Vagina (tissue), 2 donors: ENCODE measurements at places on chromosomes 11 and 22. TPM values are rescaled to one million over a fixed set of nuclear protein-coding genes. Genes with fewer than 3 reads are reported as not detected.

DNA sequence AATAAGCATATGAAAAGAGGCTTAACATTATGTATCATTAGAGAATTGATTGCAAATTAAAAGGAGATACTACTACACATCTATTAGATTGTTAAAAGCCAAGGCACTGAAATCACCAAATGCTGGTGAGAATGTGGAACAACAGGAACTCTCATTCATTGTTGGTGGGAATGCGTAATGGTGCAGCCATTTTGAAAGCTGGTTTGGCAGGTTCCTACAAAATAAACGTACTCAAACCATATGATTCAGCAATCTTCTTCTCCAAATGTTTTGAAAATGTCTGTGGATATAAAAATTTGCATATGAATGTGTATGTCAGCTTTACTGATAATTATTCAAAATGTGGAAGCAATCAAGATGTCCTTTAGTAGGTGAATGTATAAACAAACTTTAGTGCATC, 176.4 kb upstream of the PLET1 start:
- no peak overlapping the region for H3K27ac ChIP-seq
- H3K36me3 ChIP-seq: no peaks in the 10 kb centered on the region
- H3K4me3 ChIP-seq: no peak overlapping the region
- no peaks in the 10 kb centered on the region for H3K27me3 ChIP-seq
- no peaks in the 10 kb centered on the region for H3K4me1 ChIP-seq
- DNase-seq: no peak

Gene CFAP68
- 22.6 TPM for total RNA-seq

Gene DEUP1
- not detected for total RNA-seq

- H3K4me3 ChIP-seq: no peak overlapping the region
- no peak overlapping the region for H3K27ac ChIP-seq
- peaks cover 25% of the 10 kb centered on the region for H3K4me1 ChIP-seq
- H3K27me3 ChIP-seq: no peaks in the 10 kb centered on the region
Measured at GRCh38 chr22:20024225-20024624, 3.3 kb downstream of the TANGO2 start.

DNA sequence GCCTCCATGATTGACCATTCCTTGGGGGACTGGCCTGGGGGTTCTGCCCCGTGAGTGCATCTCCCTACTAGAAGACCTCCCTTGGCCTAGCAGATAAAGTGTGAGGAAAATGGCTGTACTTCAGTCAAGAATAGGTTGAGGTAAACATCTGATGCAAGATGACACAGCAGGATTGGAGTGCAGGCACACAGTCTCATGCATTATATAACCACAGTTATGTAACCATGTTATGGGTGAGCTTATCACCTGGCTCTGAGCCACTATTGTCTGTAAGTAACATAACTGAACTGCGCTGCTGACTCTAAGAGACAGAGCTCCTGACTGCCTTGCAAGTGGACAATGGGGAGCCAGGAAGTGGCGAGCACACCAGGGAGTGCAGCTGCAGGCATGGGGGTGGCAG, 378.7 kb upstream of the ANO5 start:
- H3K27ac ChIP-seq: no peak overlapping the region
- no peaks in the 10 kb centered on the region for H3K36me3 ChIP-seq
- no peaks in the 10 kb centered on the region for H3K27me3 ChIP-seq
- no peak overlapping the region for H3K4me3 ChIP-seq
- H3K4me1 ChIP-seq: no peaks in the 10 kb centered on the region
- DNase-seq: no peak

GRCh38 chr22:31575190-31575589, 78.9 kb downstream of the SFI1 start:
- no peaks in the 10 kb centered on the region for H3K27me3 ChIP-seq
- H3K4me1 ChIP-seq: no peaks in the 10 kb centered on the region
- H3K36me3 ChIP-seq: no peaks in the 10 kb centered on the region
- H3K4me3 ChIP-seq: no peak overlapping the region

GRCh38 chr11:78654071-78654470, 79.4 kb upstream of the NARS2 start:
- no peaks in the 10 kb centered on the region for H3K36me3 ChIP-seq
- no peak overlapping the region for H3K4me3 ChIP-seq
- H3K4me1 ChIP-seq: no peaks in the 10 kb centered on the region
- no peaks in the 10 kb centered on the region for H3K27me3 ChIP-seq
- DNase-seq: peak; percentile 32

- peaks cover 10% of the 10 kb centered on the region for H3K27me3 ChIP-seq
- H3K4me3 ChIP-seq: no peak overlapping the region
- no peak for DNase-seq
- no peaks in the 10 kb centered on the region for H3K36me3 ChIP-seq
Measured at GRCh38 chr11:69774354-69775162, 583 bp downstream of the FGF4 start.

Gene SLN
- total RNA-seq: not detected

- H3K27me3 ChIP-seq: no peaks in the 10 kb centered on the region
- H3K4me3 ChIP-seq: no peak overlapping the region
- H3K36me3 ChIP-seq: no peaks in the 10 kb centered on the region
- no peak overlapping the region for H3K27ac ChIP-seq
Measured at GRCh38 chr11:36460220-36460619, 49.9 kb downstream of the TRAF6 start.

DNA sequence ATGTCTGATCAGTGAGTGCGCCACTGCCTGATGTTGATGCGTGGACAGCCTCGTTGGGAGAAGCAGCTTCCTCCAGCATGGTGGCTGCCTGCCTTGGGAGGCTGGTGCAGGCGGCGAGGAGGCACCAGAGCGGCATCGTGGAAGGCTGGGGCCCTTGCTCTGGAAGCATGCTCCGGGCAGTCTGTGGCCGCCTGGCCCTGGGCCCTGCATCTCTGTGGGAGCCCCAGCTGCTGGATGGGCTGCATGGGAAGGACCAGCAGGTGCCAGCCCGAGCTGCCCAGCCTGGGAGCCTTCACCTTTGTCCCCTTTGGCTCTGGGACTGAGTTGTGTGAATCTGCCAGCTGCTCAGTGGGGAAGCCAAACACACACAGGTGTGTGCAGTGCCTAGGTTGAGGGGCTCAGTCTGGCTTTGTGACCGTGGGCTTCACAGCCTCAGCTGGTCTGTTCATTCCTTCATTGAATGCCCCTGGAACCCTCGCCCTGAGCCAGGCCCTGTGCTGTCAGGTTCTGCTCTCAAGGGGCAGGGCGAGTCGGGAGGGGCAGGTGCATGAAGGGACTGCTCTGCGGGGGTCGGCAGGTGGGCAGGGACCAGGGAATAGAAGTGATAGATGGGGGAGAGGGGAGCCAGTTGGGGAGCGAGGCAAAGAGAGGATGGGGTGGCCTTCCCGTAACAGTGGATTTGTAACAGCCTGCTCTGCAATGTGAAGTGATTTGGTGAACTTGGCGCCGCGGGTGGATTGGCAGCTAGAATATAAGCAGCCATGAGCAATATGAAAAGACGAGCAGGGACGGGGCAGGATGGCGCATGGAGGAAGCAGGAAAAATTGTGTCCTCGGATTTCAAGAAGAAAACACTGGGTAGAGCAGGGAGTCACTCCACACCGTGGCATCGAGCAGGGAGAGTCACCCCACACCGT, 354.2 kb downstream of the TBC1D22A start:
- H3K36me3 ChIP-seq: no peaks in the 10 kb centered on the region
- H3K27ac ChIP-seq: no peak overlapping the region
- H3K27me3 ChIP-seq: no peaks in the 10 kb centered on the region
- H3K4me1 ChIP-seq: no peaks in the 10 kb centered on the region
- DNase-seq: no peak

GRCh38 chr22:28341001-28341400, 338.6 kb downstream of the TTC28 start:
- no peak overlapping the region for H3K27ac ChIP-seq
- no peaks in the 10 kb centered on the region for H3K36me3 ChIP-seq
- H3K4me3 ChIP-seq: no peak overlapping the region
- no peaks in the 10 kb centered on the region for H3K27me3 ChIP-seq

GRCh38 chr22:48099671-48100070, 1337.2 kb downstream of the TBC1D22A start:
- H3K27ac ChIP-seq: no peak overlapping the region
- H3K4me3 ChIP-seq: no peak overlapping the region
- no peaks in the 10 kb centered on the region for H3K4me1 ChIP-seq
- DNase-seq: no peak

DNA sequence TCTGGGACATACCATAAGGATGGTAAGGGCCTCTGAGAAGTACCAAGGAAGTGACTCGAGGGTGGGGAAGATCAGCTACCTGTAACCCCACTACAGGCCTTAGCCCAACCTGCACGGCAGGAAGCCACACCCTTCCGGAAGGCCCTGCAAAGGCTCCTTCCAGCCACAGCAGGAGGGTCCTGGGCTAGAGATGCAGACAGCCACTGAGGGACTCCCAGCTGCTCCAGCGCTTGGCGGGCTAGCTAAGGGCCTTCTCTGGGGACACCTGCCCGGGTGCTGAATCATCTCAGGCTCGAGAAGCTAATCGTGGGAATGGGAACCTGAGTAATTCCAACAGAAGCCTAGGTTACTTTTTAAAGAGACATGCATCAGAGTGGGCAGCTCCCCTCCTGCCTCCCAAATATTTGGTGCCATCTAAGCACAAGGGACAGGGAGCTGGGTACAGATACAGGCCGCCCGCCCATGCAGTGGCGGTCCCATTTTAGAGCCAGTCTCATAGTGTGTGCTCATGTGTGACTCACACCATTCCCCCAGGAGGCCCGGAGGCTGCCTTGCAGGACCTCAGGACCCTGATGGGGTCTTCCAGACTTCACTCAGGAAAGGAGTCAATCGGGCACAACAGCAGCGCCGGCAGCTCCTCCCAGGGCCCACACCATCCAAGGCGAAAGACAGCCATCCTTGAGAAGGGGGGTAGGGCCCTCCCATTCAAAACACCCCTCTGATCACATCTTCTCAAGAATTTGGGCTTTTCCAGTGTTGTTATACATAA, 8.0 kb downstream of the MYH9 start:
- H3K36me3 ChIP-seq: no peaks in the 10 kb centered on the region
- H3K4me3 ChIP-seq: peak overlapping the region; percentile 13
- peak overlapping the region; percentile 99 for H3K27ac ChIP-seq
- H3K4me1 ChIP-seq: peaks cover 100% of the 10 kb centered on the region

Gene NELL1
- total RNA-seq: 0.49 TPM

- DNase-seq: no peak
- H3K27ac ChIP-seq: no peak overlapping the region
- no peak overlapping the region for H3K4me3 ChIP-seq
- no peaks in the 10 kb centered on the region for H3K27me3 ChIP-seq
- no peaks in the 10 kb centered on the region for H3K4me1 ChIP-seq
Measured at GRCh38 chr11:12922418-12922817, 86.7 kb upstream of the RASSF10 start.

- DNase-seq: no peak
- H3K27me3 ChIP-seq: no peaks in the 10 kb centered on the region
- no peak overlapping the region for H3K4me3 ChIP-seq
- no peaks in the 10 kb centered on the region for H3K36me3 ChIP-seq
- no peaks in the 10 kb centered on the region for H3K4me1 ChIP-seq
- H3K27ac ChIP-seq: no peak overlapping the region
Measured at GRCh38 chr11:29395555-29396072, 621.2 kb downstream of the KCNA4 start.

DNA sequence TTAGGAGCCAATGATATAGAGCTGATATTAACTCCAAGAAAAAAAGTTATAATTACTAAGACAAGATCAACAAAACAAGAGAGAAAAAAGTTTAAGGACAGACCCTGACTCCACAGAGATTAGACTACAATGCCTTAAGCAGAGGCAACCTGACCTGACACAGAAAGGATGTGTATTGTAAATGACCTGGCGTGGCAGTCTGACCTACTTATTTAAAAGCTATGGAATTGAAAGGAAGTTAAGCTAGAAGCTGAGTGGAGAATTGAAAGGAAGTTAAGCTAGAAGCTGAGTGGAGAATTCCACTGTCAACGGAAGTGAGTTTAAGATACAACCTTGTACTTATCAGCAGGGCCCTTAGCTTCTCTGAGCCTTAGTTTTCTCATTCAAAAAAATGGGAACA, 885.4 kb downstream of the OPCML start:
- no peaks in the 10 kb centered on the region for H3K36me3 ChIP-seq
- H3K4me1 ChIP-seq: no peaks in the 10 kb centered on the region
- H3K27me3 ChIP-seq: no peaks in the 10 kb centered on the region
- H3K27ac ChIP-seq: no peak overlapping the region
- DNase-seq: no peak

- DNase-seq: no peak
- no peaks in the 10 kb centered on the region for H3K27me3 ChIP-seq
- no peaks in the 10 kb centered on the region for H3K36me3 ChIP-seq
- peaks cover 63% of the 10 kb centered on the region for H3K4me1 ChIP-seq
- H3K4me3 ChIP-seq: peak overlapping the region; percentile 87
- H3K27ac ChIP-seq: peak overlapping the region; percentile 78
Measured at GRCh38 chr11:64776875-64777274, 1.5 kb downstream of the SF1 start.

DNA sequence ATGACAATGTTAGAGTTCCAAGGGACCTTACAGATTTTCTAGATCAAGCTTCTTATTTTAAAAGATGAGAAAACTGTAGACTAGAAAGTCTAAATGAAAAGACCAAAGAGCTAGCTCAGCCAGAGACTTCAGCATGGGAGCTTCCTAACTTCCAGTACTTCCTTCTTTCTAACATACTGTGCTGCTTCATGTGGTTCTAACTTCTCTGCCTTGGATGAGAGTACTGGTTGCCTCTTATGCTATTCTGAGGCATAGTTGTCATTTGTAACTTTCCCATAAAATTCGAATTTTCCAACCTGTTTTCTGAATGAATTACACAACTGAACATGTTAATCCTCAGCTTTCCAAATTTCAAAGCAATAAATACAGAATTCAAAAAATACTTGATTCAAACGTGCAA, 1.8 kb downstream of the MTMR2 start:
- H3K27me3 ChIP-seq: no peaks in the 10 kb centered on the region
- H3K36me3 ChIP-seq: no peaks in the 10 kb centered on the region
- peak overlapping the region; percentile 94 for H3K4me3 ChIP-seq
- peak overlapping the region; percentile 94 for H3K27ac ChIP-seq

Gene MS4A2
- total RNA-seq: 10.3 TPM

Gene CD3G
- 2.2 TPM for total RNA-seq

- no peak overlapping the region for H3K27ac ChIP-seq
- no peak for DNase-seq
- peaks cover 6% of the 10 kb centered on the region for H3K4me1 ChIP-seq
- no peaks in the 10 kb centered on the region for H3K36me3 ChIP-seq
- no peak overlapping the region for H3K4me3 ChIP-seq
Measured at GRCh38 chr22:45091254-45091854, 72.4 kb upstream of the NUP50 start.

GRCh38 chr11:84969103-84969502, 658.0 kb downstream of the DLG2 start:
- no peak overlapping the region for H3K4me3 ChIP-seq
- H3K27ac ChIP-seq: no peak overlapping the region
- no peak for DNase-seq
- H3K4me1 ChIP-seq: no peaks in the 10 kb centered on the region
- H3K27me3 ChIP-seq: no peaks in the 10 kb centered on the region

GRCh38 chr22:33639588-33640254, 280.6 kb downstream of the LARGE1 start:
- H3K4me3 ChIP-seq: no peak overlapping the region
- H3K36me3 ChIP-seq: no peaks in the 10 kb centered on the region
- no peaks in the 10 kb centered on the region for H3K27me3 ChIP-seq
- H3K4me1 ChIP-seq: no peaks in the 10 kb centered on the region
- DNase-seq: no peak

Gene KLHDC7B
- total RNA-seq: 0.49 TPM

Gene ARHGAP20
- 3.4 TPM for total RNA-seq

Gene LINC01488
- not detected for total RNA-seq

Gene SMDT1
- 40.3 TPM for total RNA-seq
